ENCODE measurements at places on chromosomes 6 and 20.

GRCh38 chr20:62064770-62065673 is 659 bp downstream of the TAF4 start:
- DNase-seq: no peak

DNA sequence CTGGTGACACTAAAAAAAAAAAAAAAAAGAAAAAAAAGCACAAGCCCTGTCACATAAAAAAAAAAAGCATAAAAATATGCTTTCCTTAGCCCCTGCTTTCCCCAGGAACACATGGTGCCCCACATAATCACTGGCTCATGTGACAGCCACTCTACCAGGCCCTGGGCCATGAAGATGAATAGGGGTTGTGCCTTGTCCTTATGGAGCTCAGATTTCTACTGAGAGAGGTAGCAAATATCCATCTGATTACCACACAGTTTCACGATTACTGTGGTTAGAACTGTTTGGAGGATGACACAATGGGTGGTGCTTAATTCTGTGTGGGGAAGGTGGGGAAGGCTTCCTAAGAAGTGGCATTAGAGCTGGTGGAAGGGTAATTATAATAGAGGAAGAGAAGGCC is 9.3 kb downstream of the RAET1E start:
- no peak for DNase-seq

DNA sequence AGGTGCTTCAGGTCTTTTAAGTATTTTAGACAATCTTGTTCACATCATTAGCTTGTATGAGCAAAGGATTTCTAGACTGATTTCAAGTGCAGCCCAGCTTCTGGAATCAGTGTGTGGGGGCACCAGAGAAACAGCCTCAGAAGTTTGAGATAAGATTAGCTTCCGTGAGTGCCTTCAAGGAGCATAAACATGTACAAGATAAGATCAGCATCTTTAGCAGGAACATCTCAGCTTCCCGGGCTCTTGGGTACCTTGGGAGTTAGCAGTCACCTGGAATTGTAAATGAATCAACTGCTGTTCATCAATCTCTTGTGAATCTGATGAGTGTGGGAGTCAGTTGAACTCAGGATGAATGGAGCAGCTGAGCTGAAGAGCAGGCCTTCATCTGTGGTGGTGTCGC is 12.0 kb upstream of the CITED2 start:
- DNase-seq: no peak

DNA sequence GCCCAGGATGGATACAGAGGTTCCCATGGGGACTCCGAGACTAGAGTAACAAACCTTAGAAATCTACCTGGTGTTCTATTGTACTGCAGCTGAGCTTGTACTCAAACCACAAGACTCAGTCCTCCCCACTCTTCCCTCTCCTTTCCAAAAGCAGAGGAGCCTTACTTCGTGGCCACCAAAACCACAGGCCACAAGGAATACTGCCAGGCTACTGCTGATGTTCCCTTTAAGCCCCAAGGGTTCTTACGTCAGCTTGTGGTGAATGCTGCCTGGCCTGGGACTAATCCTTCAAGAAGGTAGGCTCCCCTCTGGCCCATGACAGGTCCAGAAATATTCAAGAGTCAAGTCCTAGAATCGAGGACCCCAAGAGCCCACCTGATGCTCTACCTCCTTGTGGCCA is 10.5 kb upstream of the DEFB128 start:
- no peak for DNase-seq

DNA sequence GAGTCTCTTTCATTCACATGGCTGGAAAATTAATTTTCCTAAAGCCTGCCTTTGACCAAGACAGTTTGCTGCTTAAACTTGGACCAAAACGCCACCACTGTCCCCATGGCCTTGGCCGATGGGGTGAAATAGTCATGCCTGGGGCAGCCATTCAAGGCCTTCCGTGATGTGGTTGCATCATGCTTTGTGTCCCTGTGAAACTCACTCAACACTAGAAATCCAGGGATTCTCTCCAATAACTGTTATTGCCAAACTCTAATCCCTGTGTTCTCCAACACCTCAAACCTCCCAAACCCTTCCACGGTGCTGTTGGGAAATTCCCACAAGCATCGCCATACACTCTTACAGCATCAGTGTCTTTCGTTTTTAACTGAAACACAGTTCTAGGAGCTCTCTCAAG is 1.4 kb upstream of the TXNDC5 start:
- no peak for DNase-seq

GRCh38 chr6:25652007-25652515 is at the start of gene SCGN:
Gene SCGN, plus strand, starts transcription at chr6:25652215. Its CDS starts 189 bp downstream, at chr6:25652404.
- peak; percentile 30 for DNase-seq

DNA sequence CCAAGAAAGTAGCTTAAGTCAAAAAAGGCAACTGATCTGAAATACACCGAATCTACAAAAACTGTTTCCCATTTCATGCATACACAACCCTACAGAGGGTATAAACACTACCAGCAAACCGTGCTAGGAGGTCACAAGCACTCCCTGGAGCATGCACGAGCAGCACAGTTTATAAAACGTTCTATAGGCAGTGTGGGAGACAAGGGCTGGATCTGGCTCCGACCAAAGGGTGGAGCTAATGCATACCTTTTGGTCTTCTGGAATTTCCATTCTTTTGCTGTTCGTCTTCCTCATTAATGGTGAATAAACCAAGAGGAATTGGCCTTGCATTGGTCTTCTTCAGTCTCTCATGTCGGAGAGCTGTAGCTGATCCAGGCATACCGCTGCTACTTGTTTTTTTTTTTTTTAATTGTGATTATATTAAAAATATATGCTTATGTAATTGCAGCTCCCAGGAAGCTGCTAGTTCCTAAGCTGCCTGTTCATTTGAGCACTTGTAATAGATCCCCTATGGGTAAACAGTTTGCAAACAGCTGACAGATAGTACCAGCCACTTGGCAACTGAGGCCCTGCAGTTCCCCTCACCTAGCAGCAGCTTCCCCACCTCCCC is 24.5 kb downstream of the MAP7 start:
- no peak for DNase-seq

- DNase-seq: no peak
Observed at GRCh38 chr20:13401596-13401995, 180.5 kb downstream of the ISM1 start.

DNA sequence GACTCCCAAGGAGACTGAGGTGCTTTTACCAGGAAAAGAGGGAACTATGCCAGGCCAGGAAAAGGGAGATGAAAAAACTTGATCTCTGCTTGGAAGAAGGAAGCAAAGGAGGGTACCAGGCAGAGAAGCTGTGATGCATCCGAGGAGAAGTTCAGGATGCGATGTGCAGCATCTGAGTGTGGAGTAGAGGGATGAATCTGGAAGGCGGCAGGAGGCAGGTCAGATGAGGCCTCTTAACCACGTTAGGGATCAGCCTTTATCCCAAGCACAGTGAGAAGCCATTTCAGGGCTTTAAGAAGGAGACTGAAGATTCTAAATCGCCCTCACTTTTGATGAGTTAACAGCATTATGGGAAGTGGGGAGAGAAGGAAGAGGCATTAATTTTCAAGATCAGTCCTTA is 44.9 kb upstream of the EYA2 start:
- no peak for DNase-seq

GRCh38 chr6:380234-381218 is 11.0 kb upstream of the IRF4 start:
- DNase-seq: no peak

DNA sequence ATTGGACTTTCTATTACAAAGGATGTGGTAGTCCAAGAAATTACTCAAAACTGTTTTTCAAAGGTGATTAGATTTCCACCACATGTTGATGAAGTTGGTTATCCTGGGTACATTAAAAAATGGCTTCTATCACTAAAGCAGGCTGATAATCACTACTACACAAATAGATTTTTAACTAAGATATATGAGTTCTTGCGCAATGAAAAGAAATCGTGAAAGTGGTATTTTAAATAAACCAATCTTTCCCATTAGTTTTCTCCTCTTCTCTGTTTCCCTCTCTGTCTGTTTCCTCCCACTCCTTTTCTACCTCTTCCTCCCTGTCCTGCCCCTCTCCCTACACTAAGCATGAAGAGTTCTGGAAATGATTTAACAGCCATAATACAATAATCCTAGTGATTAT is 487.9 kb upstream of the CITED2 start:
- no peak for DNase-seq

Measured in fibroblast of skin of left quadriceps (primary cell).